ENCODE measurements at places on chromosomes 1 and 21.

DNA sequence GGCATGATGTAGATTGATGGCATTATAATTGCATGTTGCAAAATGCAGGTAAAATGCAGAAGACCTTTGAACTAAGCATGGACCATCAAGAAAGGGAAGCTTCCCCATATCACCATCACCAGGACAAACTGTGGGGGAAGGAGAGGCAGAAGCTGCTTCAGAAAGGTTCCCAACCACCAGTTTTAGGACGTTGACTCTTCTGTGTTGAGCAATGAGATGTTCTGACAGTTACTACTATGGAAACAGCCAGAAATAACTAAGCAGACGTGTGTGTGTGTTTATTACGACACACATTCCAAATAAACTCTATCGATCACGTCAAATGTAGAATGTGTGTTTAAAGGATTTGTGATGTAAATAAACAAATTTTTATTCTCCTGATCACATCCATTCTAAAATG lies 110.2 kb upstream of the PLD5 start:
- DNase-seq, result no peak

GRCh38 chr1:235601104-235601503 lies 48.5 kb downstream of the GNG4 start:
- DNase-seq, result peak; percentile 40

- DNase-seq, result no peak
Measured at GRCh38 chr1:208893251-208893650, 649.1 kb upstream of the PLXNA2 start.

DNA sequence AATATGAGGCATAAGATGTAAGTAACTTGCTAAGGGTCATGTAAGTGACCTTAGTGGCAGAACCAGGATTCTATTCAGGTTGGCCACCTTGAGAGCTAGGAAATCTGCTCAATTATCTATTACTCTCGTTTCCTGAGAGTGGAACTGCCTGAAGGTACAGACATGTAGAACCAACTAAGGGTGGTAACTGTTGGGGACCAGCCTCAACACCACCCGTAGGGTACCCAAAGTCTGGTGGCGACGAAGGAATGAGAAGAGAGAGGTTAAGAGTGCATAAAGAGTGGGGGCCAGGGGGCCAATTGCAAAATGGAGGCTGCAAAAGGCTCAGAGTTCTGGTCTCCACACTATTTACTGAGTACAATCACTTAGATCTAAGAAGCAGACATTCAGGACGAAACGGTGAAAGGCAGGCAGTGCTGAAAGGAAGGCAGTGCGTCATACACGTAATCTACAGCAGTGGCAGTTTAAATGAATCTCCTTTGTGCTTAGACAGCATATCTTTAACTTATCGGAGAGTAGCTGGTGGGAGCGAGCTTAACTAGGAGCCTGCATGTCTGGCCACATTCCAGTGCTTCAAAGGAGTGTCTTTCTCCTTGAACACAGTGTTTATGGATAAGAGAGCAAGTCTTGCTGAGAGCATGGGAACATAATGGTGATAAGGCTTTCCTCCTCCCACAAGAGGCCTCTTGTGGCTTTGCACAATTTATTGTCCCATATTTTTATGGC lies 25.0 kb downstream of the SRSF4 start:
- DNase-seq, result peak; percentile 97

GRCh38 chr1:31191281-31191680 lies 48.4 kb downstream of the NKAIN1 start:
- DNase-seq, result no peak

DNA sequence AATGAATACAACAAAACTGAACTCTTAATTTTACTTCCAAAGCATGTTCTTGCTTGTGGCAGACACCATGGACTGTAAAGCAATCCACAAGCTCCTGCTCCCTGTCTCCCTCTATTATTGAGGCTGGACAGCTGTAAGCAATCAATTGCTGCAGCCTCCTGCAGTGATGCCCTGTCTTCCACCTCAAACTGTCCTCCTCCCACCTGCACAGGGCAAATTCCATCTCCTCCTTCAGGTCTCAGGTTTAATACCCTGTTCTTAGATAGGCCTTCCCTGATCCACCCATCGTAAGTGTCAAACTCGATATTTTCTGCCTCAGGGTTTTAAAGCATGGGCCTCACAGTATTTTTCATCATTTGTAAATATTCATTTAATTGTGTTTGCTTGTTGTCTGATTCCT lies 81.8 kb downstream of the LYST start:
- DNase-seq, result no peak

- DNase-seq, result no peak
Measured at GRCh38 chr1:33219886-33220661, 36.2 kb upstream of the ZNF362 start.

DNA sequence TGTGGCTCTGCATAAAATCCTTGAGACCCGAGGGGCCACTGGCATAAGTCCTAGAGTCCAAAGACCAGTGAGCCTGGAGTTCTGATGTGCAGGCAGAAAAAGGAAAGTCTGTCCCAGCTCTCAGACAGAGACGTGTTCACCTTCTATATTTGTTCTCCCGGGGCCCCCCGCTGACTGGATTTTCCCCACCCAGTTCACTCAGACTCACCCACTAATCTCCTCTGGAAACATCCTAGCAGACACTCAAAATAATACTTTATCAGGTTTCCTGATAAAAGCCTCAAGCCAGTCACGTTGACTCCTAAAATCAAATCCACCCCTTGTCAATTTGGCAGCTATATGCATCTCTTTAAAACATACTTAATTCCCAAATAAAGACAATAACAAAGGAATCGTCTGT lies 1084.2 kb upstream of the NCAM2 start:
- DNase-seq, result no peak

DNA sequence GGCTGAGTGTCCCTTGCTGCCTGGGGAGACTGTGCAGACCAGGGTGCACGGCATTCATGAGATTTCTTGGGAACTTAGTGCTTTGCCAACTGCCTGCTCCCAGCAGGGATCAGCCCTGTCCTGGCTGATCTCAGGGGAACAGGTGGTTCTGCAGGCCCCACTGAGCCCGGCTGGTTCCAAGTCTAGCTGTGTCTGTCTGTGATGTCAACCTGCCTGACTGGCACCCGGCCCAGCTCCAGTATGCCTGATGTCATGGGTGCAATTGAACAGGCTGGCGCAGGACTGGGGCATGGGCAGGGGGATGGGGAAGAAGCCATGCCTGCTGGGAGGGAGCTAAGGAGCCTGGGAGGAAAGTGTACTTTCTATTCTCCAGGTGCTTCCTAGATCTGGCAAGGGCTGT lies 227.1 kb downstream of the GRIK3 start:
- DNase-seq, result no peak

- peak; percentile 67 for DNase-seq
Measured at GRCh38 chr1:33347650-33347992, 26.7 kb upstream of the A3GALT2 start.

DNA sequence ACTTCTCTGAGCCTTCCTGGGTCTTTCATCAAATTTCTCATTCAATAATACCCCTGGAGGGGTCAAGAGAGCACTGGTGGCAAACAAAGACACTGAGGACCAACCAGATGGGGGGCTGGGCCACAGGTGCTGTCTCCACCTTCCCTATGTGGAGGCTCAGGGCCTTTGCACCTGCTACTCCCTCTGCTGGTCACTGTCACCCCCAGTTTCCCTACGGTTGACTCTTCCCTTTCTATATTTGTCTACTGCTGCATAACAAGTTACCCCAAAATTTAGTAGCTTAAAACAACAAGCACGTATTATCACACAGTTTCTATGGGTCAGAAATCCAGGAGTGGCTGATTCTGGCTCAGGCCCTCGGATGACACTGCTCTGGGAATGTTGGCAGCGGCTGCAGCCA lies 138.8 kb upstream of the RUNX3 start:
- DNase-seq, result no peak

DNA sequence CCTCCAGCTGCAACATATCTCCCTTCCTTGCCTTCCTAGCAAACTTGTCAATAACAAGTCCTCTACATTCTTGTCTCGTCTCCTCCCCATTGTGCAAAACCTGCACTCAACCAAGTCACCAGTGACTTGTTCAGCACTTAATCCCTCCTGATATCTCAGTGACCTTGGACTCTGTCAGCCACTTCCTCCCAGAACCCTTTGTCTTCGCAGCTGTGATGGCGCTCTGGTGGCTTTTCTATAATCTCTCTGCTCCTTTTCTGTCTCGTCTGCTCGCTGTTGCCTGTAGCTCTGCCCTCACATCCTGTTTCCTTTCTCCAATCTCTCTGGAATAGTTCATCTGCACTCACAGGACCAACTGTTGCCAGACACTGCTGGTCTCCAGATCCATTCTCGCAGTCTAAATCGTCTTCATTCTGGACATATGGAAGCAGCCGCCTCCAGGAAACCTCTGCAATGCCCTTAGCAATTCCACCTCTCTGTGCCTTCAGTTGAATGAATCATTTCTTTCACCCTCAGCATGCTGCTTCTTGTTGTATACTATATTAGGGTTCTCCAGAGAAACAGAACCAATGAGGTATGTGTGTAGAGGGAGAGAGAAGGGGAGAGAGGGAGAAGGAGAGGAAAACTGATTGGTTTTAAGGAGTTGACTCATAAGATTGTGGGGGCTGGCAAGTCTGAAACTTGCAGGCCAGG lies 17.4 kb upstream of the IFNAR2 start:
- DNase-seq, result no peak

DNA sequence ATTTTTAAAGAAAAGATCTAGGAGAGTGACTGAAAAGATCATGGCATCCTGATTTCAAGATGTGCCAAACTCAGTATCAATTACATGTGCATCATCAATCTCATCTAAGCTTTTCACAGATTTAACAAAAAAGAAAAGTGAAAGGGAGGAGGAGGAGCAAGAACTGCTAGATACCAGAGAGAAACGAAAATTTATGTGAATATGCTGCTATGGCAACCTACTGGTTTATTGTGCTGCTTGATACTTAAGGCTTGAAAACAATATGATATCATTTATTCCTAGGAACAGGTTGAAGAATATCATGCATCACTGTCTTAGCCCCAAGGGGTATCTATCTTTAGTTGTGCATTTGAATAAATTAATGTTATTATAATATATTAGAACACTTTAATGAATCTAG lies 518.5 kb upstream of the ZRANB2 start:
- no peak for DNase-seq

GRCh38 chr1:6807782-6808181 lies 22.5 kb downstream of the CAMTA1 start:
- no peak for DNase-seq

- no peak for DNase-seq
Measured at GRCh38 chr1:180560868-180561600, 2.3 kb downstream of the OVAAL start.

GRCh38 chr1:3821004-3821403 lies 24.7 kb upstream of the LRRC47 start:
- DNase-seq, result no peak

- peak; percentile 21 for DNase-seq
Measured at GRCh38 chr21:41952568-41953248, 1.1 kb downstream of the C2CD2 start.

DNA sequence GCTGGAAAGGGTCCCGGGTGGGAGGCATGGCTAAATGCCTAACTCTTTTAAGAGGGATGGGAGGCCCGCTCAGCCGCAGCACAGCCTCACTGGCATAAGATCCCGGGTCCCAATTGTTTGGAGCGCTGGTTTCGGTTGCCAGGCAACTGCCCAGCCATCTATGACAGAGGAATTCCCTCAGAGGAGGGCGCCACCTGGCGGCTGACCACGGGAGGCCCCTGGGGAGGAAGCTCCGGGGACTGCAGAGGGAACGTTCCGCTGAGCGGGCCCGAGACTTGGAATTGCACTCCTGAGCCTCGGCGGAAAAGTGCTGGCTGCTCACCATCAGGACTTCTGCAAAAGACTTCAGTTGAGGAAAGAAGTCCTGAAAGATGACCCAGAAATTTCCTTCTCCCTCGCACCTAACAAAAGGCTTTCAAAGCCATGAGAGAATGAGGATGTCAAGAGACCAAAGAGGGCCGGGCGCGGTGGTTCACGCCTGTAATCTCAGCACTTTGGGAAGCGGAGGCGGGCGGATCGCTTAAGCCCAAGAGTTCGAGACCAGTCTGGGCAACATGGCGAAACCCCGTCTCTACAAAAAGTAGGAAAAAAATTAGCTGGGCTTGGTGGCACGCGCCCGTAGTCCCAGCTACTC lies 1.1 kb upstream of the ELAPOR1 start:
- peak; percentile 88 for DNase-seq

DNA sequence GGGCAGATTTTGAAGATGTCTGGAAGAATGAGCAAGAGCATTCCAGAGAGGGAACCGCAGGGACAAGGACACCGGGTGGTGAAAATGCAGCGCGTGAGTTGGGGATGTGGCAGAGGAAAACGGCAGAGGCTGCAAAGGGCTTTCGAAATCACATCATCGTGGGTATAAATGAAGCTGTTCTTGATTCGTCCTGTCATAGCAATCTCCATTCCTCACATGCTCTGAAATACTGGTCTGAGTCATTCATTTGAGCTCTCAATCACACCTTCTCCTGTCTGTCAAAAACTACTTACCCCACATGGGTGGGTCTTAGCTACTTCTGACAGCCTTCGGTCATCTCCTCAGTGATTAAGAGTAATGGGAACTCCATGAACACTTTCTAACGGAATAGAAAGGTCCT lies 81.5 kb downstream of the ERG start:
- no peak for DNase-seq

DNA sequence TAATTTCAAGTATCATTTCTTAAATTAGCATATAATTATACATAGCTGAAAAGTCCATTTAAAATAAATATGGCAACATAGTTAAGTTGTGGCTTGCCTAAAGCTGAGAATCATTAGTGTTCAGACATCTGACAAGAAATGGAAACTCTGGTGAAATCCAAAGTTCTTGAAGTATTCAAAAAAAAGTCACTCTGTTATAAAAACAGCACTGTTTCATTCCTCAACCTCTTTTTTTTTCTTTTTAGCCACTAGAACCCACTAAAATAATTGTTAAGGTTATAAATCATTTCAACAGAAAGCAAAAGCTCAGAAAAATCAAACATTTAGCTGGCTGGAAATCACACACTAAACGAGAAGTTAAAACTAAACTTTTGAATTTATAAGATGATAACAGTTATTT lies 476.7 kb downstream of the LTN1 start:
- no peak for DNase-seq

DNA sequence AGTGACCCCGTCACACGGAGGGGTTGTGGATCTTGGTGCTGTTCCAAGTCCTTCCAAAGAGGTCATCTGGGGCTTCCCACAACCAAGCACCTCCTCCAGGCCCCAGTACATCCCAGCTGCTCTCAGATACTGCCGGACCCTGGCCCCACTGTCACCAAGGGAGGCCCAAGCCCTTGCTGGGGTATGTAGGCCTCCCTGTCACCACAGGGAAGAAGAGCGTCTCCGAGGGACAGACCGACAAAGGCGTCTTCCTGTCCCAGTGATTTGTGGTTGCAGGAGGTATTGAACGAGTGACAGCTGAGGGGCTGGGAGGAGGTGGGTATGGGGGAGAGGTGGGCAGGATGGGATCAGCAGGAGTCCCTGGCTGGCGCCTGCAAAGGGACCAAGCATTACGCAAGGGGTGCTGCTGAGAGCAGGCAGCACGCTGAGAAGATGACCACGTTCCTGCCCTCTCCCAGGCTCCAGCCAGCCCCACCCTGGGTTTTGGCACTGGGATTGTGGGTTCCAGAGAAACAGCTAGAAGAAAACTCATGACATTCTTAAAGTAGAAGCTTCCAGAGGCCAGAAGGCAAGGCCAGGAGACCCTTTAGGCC lies 29.7 kb downstream of the LRP8 start:
- DNase-seq, result no peak

GRCh38 chr1:98781906-98782305 lies 120.4 kb downstream of the SNX7 start:
- DNase-seq, result no peak
